ENCODE measurements at places on chromosomes 5 and 9.

- DNase-seq, result no peak
These were observed 13.3 kb upstream of the SEC16A start for GRCh38 chr9:136496181-136496580.

DNA sequence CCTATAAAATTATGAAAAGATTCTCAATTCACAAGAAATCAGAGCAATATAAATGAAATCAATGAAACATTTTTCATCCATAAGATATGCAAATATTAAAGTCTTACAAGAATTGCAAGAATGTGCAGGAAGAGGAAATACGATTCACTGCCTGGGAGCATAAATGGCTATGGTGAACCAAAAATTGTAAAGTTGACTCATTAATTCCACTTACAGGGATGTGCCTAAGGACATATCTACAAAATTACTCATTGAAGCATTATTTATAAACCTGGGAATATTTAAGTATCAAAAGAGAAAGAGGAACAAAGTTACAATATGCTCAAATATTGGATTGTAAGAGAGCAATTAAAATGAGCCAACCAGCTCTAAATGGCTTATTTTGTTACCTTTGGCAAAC, 6.9 kb upstream of the NIPSNAP3A start:
- no peak for DNase-seq

GRCh38 chr9:131037335-131038255, 28.6 kb downstream of the LAMC3 start:
- no peak for DNase-seq

DNA sequence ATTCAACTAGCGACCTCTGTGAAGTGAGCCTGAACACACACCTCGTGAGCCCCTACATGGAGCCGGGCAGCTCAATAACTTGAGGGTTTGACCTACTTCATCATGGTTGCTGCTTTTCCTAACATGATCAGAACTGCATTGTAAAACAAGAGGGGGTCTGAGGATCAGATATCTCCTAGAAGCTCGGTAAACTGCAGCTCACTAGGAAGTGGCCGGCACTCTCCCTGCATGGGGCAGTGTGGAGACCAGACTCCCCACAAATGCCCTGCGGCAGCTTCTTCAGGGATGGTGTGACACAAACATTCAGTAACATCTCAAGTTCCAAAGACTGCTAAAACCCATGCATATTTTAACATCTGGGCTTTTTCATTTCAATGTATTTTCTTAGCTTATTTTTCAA, 18.5 kb downstream of the LHFPL2 start:
- DNase-seq, result no peak

GRCh38 chr5:96336351-96336985, 96.6 kb downstream of the PCSK1 start:
- peak; percentile 20 for DNase-seq

GRCh38 chr5:995318-995717, 13.3 kb upstream of the NKD2 start:
- DNase-seq, result no peak

DNA sequence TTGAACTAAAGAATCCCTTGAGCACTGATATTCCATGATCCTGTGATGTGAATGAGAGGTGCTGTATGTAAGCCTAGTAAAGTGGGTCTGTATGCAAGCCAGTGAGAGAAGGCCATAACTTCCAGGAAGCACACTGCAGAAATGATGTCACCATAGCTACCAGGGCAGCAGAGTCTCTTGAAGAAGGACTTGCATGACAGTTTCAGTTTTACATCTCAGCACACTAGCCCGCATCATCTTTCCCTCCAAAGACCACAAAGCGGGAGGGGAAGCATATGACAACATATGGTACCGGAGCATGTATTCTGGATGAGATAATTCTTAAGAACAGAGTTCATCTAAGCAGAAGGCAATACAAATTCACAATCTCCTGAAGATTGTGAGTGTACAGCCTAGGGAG, 37.6 kb upstream of the MAST4 start:
- DNase-seq, result no peak

DNA sequence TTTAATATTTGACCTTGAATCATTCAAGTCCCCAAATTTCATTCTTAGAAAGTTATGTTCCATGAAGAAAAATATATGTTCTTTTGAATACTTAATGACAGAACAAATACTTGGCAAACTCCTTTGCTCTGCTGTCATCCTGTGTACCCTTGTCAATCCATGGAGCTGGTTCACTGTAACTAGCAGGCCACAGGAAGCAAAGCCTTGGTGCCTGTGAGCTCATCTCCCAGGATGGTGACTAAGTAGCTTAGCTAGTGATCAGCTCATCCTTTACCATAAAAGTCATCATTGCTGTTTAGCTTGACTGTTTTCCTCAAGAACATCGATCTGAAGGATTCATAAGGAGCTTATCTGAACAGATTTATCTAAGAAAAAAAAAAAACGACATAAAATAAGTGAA, 65.4 kb downstream of the WDR41 start:
- no peak for DNase-seq

DNA sequence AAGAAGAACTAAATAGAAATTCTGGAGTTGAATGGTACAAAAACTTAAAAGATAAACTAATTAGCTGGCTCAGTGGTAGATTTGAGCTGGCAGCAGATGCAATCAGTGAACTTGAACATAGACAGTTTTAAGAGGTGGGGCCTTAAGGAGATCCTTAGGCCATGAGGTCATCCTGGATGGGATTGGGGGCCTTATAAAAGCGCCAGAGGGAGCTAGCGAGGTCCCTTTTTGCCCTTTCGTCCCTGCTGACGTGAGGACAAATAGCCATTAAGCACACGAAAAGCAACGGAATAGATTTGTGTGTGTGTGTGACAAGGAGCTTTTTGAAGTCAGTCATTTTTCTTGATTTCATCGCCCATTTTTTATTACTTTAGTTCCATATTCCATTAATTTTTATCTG, 83.3 kb downstream of the ZNF354C start:
- no peak for DNase-seq

DNA sequence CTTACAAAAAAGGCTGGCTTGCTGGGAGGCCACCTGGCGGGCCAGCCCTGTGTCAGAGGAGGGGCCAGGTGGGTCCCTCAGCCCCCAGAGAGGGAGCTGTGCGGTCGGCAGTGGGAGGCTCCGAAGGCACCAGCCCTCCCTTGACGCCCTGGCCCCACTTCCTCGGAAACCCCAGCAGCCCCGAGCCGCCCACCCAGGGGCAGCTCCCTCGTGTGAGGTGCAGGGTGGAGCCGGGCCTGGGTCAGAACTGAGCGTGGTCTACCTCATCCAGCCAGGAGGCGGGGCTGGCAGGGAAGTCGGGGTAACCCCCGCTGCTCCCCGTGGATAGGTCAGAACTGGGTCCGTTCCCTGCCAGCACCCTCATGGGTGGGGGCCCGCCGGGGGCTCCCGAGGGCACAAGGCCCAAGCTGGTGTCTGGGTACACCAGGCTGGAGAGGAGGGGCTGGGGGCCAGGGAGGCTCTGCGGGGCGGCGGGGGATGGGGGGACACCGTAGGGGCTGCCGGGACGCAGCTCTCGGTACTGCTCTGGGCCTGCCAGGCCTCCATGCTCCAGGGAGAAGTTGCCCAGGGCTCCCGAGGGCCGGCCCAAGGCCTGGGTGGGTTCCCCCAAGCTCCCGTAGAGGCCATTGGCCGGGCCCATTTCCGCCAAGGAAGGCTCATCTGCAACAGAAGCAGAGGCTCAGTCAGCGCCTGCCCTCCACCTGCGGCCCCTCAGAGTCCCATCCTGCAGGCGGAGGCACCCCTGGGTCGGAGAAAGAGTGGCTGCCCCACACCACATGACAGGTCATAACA, 7.6 kb downstream of the LHX3 start:
- DNase-seq, result no peak

DNA sequence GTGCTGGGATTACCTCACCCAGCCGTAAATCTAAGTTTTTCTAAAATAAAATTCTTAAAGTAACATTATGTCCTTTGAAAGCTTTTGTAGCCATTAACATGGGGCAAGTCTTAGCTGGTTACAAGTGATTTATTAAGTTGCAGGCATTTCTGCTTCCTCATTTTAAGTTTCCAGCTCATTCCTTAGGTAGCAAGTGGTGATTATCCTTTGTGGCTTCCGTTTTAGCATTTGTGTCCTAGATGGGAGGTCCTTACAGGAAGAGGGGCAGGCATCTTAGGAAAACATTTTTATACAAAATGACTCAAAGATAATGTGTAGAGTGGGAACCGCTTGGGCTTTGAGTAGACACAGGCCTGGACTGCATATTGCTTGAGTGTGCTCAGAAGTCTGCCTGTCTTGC, 35.0 kb upstream of the ROPN1L start:
- DNase-seq, result no peak

DNA sequence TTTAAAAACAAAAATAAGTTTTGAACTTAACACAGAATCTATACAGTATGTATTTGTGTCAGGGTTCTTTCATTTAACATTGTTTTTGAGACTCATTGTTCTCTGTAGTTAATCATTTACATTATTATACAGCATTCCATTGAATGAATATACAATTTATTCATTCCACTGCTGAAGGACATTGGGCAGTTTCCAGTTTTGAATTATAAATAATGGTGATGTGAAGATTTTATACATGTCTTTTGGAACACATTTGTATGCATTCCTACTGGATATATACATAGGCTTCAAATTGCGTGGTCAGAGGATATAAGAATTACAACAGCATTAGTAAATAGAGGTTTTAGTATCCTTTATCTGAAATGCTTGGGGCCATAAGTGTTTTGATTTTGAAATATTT, 72.0 kb downstream of the CEP120 start:
- no peak for DNase-seq

- DNase-seq, result no peak
These were observed 213.5 kb downstream of the GLIS3 start for GRCh38 chr9:4086119-4087090.

- no peak for DNase-seq
These were observed 27.3 kb downstream of the CARNMT1 start for GRCh38 chr9:75000835-75001234.

- no peak for DNase-seq
These were observed 22.6 kb downstream of the DUSP1 start for GRCh38 chr5:172748341-172748843.

GRCh38 chr5:80780024-80780423, 125.2 kb upstream of the DHFR start:
- DNase-seq, result no peak

GRCh38 chr9:128625391-128626146, 31.1 kb downstream of the DYNC2I2 start:
- DNase-seq, result no peak

- no peak for DNase-seq
These were observed 214.8 kb downstream of the AOPEP start for GRCh38 chr9:94941211-94941875.

- no peak for DNase-seq
These were observed 86.4 kb downstream of the ARRDC3 start for GRCh38 chr5:91296674-91297143.

- DNase-seq, result no peak
These were observed 113.2 kb downstream of the CDH18 start for GRCh38 chr5:19874811-19875210.
